GM20000 (cell line): ENCODE measurements at places on chromosomes 6 and 20.
A peak's percentile ranks its signal among the peaks of the same experiment; 100 is the strongest.

- DNase-seq, result no peak
Observed at GRCh38 chr6:124073021-124073420, 269.4 kb downstream of the NKAIN2 start.

- DNase-seq, result peak; percentile 97
Observed at GRCh38 chr6:158869826-158870648, 50.9 kb upstream of the EZR start.

DNA sequence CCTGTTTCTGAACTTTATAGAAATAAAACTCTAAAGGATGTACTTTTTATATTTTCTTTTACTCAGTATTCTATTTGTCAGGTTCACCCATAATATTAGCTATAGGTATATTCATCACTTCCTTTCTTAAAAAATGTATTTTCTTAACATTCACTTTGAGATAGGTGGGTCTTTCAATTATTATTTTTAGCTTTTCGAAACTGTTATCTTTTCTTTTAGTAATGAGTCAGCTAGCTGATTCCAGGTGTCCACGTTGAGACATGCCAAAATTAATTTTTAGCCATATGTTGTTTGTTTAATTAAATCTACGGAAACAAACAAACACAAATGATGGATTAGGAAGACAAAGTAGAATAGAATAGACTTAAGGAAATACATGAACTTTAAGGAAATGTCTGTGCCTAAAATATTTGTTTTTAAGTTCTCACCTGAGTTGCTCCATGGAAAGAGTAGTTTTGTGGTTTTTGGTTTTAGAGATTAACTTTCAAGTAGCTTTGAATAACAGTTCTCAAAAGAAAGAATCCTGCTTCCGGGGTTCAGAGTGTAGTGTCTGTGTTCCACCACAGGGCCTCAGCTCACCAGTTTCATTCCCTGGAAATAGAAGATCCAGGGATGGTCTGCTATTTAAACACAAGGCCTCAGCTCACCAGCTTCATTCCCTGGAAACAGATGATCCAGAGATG, 435.0 kb downstream of the HAO1 start:
- DNase-seq, result no peak

GRCh38 chr20:5535125-5535756, 215.0 kb upstream of the SHLD1 start:
- no peak for DNase-seq
